ENCODE measurements at places on chromosomes 7 and 10.

DNA sequence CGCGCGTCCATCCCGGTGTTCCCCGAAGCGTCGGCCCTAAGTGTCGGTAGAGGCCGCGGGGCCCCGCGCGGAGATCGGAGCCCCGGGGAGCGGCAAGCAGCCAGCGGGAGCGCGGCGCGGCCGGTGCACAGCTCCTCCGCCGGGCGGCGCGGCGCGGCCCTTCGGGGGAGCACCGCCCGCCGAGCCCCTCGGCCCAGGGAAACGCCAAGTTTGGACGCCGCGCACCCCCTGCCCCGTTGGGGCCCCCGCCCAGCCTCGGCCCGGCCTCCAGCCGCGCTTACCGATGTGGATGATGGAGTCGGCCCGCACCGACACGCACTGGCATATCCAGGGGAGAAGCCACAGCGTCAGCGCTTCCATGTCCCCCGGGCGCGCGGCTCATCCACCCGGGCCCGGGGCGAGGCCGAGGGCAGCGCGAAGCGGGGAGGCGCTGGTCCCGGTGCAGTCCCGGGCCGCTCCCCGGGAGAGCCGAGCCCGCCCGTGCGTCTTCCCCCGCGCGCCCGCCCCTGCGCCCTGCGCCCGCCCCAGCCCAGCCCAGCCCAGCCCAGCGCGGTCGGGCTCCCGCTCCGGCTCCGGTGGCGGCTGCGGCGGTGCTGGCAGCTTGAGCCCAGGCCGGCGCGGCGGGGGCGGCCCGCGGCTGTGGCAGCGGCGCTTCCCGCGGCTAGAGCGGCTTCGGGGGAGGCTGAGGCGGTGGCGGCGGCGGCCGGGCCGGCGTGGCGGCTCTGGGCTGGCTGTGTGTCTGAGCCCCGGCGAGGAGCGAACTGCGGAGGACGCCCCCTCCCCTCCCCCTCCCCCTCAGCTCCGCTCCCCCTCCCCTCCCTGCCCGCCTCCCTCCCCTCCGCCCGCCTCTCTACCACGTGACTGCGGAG is at the start of gene GRID1:
TSS of gene GRID1 (minus strand) at position 763 of the 869 bp plus-strand sequence.
- DNase-seq, result peak; percentile 41

DNA sequence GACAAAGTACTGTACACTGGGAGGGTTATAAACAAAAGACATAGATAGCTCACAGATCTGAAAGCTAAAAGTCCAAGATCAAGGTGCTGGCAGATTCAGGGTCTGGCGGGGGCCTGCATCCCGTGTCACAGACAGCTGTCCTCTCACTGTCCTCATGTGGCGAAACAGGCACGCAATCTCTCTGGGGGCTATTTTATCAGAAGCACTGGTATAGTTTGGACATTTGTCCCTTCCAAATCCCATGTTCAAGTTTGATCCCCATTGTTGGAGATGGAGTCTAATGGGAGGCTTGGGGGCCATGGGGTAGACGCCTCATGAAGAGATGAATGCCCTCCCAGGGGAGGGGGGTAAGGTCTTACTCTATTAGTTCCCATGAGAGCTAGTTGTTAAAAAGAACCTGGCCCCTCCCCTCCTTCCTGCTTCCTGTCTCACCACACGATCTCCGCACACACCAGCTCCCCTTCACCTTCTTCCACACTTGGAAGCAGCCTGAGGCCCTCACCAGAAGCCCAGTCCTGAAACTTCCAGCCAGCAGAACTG is 72.5 kb upstream of the UCN3 start:
- no peak for DNase-seq

GRCh38 chr7:46489106-46489505 is 568.0 kb upstream of the IGFBP3 start:
- DNase-seq, result no peak

DNA sequence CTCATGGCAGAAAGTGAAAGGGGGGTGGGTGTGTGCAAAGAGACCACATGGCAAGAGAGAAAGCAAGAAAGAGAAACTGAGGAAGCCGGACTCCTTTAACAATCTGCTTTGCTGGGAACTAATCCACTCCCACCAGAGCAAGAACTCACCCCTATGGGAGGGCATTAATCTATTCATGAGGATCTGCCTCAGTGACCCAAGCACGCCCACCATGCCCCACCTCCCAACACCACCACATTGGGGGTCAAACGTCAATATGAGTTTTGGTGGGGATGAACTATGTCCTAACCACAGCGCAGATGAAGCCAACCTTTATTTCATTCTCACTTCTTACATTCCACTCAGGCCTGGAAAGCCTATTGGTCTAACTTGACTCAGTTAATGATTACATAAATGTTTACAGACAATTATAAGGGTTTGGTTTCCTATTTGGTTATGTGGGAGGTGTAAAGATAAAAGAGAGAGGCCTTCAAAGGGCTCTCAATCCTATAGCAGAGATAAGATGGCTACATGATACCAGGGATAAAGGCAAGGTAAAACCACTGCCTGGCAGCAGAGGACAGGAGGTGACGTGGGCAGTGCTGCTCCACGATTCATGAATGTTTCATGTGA is 601.8 kb downstream of the PARD3 start:
- no peak for DNase-seq

DNA sequence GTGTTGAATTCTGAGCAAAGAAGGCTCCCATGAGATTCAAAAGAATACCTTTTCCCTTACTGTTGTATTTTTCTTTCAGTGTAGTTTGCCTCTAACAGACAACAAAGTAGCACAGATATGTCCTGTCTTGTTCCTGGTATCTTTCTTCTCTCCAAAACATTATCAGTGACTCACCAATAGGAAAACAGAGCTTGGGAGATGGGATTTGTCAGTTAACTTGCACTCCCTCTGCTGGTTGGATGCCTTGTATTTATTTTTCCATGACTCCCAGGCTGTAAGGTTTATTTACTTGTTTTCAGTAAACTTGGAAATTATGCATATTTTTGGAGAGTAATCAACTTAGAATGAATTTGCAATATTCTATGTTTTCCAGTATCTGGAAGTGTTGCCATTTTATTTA is 129.7 kb downstream of the SAMD9 start:
- no peak for DNase-seq

DNA sequence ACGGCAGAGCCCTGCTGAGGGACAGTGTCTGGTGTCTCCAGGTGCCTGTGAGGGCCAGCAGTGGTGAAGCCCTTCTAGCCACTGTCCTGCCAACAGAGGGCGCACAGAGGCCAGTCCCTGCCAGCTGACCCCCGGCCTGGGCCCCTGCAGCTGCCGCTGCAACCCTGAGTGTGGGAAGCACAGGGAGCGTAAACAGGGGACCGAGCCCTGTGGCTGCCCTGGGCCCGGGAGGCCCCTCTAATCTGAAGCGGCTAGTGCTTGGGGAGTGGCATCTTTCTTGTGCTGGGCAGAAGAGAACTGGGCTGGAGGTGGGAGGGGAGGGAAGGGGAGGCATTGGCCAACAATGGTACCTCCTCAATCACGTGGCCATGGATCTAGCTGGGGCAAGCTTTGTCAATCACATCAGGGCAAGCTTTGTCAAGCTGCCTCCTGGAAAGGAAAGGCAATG is 34.6 kb downstream of the TRIM8 start:
- DNase-seq, result peak; percentile 86

- DNase-seq, result no peak
Observed at GRCh38 chr10:111246136-111246535, 169.3 kb downstream of the ADRA2A start.

- no peak for DNase-seq
Observed at GRCh38 chr7:25515633-25516275, 287.5 kb upstream of the NPVF start.

GRCh38 chr7:16172366-16172765 is 249.0 kb downstream of the CRPPA start:
- no peak for DNase-seq

GRCh38 chr7:30348083-30348560 is 63.7 kb downstream of the ZNRF2 start:
- DNase-seq, result no peak

DNA sequence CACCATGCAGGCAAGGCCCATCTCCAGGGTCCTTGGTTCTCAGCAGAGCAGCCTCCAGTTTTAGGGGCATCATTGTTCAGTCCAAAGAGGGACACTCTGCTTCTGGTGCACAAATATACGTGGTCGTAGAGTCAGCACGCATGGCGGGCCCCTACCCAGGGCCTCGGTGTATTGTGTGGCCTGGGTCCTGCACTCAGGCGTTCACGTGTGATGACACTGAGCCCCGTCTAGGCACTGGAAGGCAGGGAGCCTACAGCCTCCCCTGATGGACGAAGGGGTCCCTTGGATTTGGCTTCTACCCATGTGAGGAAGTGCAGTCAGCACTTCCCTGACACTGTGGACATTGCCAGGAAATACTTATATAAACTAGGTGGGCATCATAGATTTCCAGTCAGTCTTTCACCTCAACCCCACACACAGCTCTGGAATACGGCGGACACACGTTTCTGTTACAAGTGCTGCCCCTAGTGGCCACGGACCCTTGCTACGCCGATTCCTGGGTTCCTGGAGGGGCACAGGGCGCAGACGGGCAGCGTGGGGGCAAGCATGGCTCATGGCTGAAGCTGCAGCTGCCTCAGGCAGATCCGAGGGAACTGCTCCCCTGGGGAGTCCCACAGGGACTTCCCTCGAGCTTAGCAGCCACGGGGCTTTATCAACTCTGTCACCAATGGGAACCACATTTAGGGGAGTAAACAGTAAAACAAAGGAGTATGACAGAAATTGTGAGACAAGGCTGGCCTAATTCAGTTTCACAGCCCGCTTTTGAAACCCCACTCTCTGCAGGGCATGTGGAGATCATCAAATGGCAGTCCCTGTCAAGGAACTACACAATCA is 25.4 kb downstream of the AIFM2 start:
- DNase-seq, result no peak

- DNase-seq, result no peak
Observed at GRCh38 chr7:49789736-49790135, 16.3 kb downstream of the VWC2 start.

- no peak for DNase-seq
Observed at GRCh38 chr7:34282271-34282670, 375.7 kb upstream of the NPSR1 start.

GRCh38 chr10:36789974-36790373 is 335.4 kb upstream of the ANKRD30A start:
- DNase-seq, result no peak

GRCh38 chr7:30771880-30772425 is 736 bp downstream of the MINDY4 start:
- DNase-seq, result no peak

DNA sequence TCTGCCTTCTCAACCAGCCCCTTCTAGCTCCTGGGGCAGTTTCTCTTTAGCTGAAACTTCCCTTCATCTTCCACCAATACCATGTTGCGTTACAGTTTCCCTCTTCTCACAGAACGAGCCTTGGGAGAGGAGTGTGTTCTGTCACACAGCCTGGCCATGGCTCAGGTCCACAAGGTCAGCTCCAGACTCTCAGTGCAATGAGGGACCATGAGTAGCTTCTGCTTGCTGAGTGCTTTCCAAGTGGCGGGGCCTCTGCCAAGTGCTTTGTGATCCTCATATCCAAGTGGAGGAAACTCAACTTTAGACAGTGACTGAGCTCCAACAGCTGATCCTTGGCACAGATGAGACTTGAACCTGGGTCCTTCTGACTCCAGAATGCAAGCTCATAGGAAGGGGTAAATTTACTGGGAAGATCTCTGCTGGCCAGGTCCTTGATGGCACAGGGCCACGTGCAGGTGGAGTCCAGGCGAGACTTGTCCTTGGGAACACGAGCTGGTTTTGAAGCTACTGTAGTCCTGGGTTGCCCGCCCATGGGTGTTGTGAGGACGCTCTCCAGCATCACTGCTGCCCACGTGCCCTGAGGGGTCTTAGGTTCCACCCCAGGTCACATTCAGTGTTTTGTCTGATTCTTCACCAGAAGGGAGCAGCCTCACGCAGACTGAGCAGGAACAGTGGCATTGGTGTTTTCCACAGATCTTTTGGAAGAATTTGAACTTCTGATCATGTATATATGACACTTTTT is 238.0 kb downstream of the EBF3 start:
- no peak for DNase-seq

GRCh38 chr10:32972460-32972859 is 14.4 kb upstream of the ITGB1 start:
- DNase-seq, result no peak

DNA sequence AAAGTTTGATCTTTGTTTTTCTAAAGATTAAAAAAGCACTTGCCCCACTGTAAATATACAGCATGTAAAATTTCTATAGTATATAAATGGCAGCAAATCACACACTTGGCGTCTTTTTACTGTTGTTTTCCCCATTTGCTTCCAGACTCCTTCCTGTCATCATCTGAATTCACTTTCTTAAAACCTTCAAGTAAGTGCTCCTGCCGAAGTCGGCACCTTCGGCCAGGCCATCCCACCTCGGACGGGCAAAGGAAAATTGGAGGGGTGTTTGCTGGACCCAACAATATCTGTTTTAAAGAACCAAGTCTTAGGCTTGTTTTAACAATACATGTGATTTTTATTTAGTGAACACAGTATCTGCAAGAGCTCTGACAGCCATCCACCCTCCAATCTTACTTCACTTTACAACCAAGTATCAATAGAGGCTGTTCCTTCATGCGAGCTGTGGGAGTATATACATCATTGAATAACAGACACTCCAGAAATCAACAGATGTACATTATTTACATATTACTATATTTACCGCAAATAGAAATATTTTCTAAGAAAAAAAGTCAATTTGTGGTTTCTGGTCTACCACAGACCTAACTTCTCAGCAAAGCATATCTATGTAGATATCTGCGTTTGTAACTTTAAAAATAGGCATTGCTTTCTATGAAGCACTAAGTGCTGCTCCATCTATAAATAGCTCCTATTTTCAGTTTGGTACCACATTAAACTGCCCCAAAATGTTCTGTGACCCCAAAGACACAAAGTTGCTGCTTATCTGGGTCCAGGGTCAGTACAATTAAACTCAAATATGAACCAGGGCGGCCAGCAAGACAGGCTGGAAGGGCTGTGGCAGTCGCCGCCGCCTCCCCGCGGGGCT is 110.7 kb downstream of the CYTH3 start:
- DNase-seq, result no peak

DNA sequence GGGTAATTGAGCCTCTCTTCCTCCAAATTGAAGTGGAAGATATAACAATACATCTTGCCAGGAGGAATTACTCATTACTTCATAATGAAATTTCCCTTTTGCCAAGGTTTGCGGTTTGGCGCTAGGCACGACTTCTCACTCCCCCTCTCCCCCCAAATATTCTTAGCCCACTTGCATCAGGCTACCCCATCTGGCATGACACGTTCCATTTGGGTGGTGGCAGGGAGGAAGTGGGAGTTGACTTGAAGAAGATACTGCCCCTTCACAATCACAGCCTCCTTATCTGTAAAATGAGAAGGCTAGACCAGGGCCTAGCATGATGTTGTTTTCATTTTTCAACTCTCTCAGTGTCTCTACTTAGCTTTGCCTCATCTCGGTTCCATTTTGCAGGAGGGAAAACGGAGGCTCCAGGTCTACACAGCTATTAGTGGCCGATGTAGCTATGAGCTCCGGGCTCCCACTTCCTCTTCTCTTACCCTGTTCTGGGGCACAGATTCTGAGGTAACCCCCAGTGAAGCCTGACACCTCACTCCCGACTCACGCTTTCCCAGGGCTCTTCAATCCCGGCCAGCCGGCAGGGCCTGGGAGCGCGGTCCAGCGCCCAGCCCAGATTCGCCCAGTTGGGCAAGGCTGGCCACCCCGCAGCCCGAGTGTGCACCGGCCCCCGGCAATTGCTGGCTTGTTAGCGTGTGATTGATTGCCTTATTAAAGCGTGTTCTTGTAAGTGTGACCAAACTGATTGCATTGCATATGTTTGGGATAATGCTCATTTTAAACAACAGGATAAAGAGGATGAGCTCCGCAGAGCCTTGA is 6.5 kb downstream of the EVX1 start:
- no peak for DNase-seq

- no peak for DNase-seq
Observed at GRCh38 chr10:112349521-112350085, 24.3 kb upstream of the ACSL5 start.

Data from body of pancreas (tissue), 4 donors.